Nucleus accumbens (tissue), 56 donors: ENCODE measurements at places on chromosomes 12 and 14.

- no peak for DNase-seq
Observed at GRCh38 chr12:3622021-3622821, 130.7 kb downstream of the CRACR2A start.

- DNase-seq, result no peak
Observed at GRCh38 chr12:42162193-42162592, 17.5 kb upstream of the GXYLT1 start.

DNA sequence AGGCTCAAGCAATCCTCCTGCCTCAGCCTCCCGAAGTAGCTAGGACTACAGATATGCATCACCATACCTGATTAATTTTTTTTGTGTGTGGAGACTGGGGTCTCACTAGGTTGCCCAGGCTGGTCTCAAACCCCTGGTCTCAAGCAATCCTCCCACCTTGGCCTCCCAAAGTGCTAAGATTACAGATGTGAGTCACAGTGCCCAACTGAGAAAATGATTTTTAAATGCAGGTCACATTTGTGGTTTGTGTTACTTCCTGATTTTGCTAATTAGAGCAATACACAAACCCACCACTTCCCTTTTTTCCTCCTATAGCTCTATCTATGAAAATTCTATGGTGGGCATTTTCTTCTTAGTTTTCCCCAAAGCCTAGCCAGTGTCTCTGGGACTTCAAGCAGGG is 45.5 kb upstream of the TMEM263 start:
- DNase-seq, result no peak

DNA sequence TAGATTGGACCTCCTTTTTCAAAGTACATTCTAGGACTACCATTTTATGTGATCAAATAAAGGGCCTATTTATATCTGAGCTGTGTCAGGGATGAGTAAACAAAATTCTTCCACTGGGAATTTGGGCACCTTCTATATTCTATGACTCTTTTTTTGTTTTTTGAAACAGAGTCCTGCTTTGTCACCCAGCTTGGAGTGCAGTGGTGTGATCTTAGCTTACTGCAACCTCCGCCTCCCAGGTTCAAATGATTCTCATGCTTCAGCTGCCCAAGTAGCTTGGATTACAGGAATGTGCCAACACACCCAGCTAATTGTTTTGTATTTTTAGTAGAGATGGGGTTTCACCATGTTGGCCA is 64.8 kb downstream of the DRAM1 start:
- no peak for DNase-seq

GRCh38 chr14:53350866-53351265 is 197.7 kb upstream of the DDHD1 start:
- DNase-seq, result no peak

- no peak for DNase-seq
Observed at GRCh38 chr12:92898755-92899154, 30.3 kb downstream of the EEA1 start.
